ENCODE measurements at places on chromosomes 3 and 15.

GRCh38 chr3:50525987-50526386, 22.6 kb upstream of the CACNA2D2 start:
- DNase-seq, result peak; percentile 50

DNA sequence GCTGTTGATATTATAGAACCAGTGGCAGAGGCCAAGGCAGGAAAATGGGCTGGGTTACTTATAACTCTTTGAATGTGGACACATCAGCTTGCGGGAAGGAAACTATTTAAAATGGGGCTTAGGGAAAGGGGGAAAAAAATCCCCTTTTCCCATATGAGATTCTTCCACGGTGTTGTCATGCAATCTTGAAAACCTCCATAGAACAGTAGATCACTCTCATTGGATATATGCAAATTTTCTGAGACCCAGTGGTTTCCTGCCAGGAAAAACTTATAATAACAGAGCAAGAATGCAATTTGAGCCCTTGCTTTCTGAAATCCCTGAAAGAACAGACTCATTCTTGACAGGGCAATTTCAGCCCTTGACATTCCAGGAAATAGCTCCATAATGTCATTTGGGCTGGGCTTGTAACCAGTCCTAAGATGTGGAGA, 31.1 kb downstream of the TMEM212 start:
- DNase-seq, result no peak

GRCh38 chr3:74287557-74287956, 326.9 kb downstream of the CNTN3 start:
- no peak for DNase-seq

DNA sequence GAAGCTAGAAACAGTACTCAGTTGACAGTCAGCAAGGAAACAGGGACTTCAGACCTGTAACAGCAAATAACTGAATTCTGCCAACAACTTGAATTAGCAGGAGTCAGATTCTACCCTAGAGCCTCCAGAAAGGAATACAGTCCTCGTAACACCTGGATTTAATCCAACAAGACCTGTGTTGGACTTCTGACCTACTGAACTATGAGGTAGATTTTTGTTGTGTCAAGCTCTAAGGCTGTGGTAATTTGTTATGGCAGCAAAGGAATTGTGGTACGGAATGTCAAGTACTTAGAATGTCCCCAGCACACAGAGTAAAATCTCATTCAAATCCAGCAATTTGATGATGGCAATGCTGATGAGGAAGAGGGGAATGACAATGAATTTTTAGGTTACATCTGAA, 234.1 kb downstream of the LRRN1 start:
- no peak for DNase-seq

DNA sequence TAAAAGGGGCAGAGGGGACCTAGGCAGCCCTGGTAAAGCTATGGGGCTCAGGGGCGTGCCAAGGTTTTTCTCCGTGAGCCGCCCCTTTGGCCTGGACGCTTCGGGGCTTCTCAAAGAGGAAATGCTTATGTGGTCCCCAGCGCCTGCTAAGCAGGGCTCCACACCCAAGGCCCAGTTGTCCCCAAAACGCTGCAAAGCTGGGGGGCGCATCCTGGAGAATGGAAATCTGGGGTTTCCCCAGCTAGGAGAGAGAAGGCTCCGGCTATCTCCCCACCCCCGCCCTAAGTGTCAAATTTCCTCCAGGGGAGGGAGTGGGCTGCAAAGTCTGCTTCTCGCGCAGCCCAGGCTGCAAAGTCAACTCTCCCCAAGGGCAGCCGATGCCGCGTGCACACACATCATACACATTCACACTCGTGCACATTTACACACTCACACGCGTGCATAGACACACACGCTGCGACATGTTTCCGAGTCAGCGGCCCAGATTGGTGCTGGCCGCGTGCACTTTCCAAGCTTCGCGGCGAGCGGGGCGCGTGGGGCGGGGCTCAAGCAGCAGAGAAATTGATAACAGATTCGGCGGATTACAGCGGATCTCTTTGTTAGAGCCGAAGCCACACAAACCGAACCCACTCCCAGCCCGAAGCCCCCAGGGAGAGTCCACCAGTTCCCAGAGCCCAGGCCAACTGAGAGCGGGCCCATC, 4.5 kb downstream of the WNT5A start:
- no peak for DNase-seq

DNA sequence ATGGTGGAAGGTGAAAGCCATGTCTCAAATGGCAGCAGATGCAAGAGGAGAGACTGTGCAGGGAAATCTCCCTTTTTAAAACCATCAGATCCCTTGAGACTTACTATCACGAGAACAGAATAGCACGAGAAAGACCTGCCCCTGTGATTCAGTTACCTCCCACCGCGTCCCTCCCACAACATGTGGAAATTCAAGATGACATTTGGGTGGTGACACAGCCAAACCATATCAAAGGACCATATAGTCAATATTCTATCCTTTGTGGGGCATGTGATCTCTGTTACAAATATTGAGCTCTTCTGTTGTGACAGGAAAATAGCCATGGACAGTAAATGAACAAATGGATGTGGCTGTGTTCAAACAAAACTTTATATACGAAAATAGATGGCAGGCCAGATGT, 77.2 kb upstream of the ACKR4 start:
- DNase-seq, result no peak

Data from T-cell (primary cell).